ENCODE measurements at places on chromosomes 3 and 15. TPM values are rescaled to one million over a fixed set of nuclear protein-coding genes. Genes with fewer than 3 reads are reported as not detected.

The CPLX3 gene
- total RNA-seq: not detected

The LMAN1L gene
- not detected for total RNA-seq

The ZBTB20 gene
- total RNA-seq: 5.2 TPM

The STAB1 gene
- total RNA-seq: 0.14 TPM

The NR2E3 gene
- total RNA-seq: not detected

The HEMK1 gene
- 61.6 TPM for total RNA-seq

The CYP1A2 gene
- not detected for total RNA-seq

The TMCO5A gene
- total RNA-seq: not detected

The FBXW12 gene
- total RNA-seq: 0.11 TPM

The MGA gene
- total RNA-seq: 39.3 TPM

The ARNT2 gene
- total RNA-seq: 0.05 TPM

The SCAANT1 gene
- not detected for total RNA-seq

The CPN2 gene
- total RNA-seq: not detected

The FEZF2 gene
- total RNA-seq: not detected

The P4HTM gene
- 30.4 TPM for total RNA-seq

The FANCD2OS gene
- not detected for total RNA-seq

The RHOV gene
- total RNA-seq: 0.41 TPM

The RPS17 gene
- 2,882 TPM for total RNA-seq

The TLR9 gene
- total RNA-seq: 0.74 TPM

The SLC28A1 gene
- not detected for total RNA-seq

The CCR5 gene
- 0.25 TPM for total RNA-seq

The ALDH1A2 gene
- not detected for total RNA-seq

The TP63 gene
- 0.46 TPM for total RNA-seq

The SH3BP5 gene
- 9.4 TPM for total RNA-seq

The GMNC gene
- total RNA-seq: not detected

Measured in activated CD4-positive, alpha-beta T cell treated with anti-CD3 and anti-CD28 coated beads for 36 hours (primary cell).